Mammary epithelial cell (primary cell): ENCODE measurements at places on chromosomes 7 and 10.

DNA sequence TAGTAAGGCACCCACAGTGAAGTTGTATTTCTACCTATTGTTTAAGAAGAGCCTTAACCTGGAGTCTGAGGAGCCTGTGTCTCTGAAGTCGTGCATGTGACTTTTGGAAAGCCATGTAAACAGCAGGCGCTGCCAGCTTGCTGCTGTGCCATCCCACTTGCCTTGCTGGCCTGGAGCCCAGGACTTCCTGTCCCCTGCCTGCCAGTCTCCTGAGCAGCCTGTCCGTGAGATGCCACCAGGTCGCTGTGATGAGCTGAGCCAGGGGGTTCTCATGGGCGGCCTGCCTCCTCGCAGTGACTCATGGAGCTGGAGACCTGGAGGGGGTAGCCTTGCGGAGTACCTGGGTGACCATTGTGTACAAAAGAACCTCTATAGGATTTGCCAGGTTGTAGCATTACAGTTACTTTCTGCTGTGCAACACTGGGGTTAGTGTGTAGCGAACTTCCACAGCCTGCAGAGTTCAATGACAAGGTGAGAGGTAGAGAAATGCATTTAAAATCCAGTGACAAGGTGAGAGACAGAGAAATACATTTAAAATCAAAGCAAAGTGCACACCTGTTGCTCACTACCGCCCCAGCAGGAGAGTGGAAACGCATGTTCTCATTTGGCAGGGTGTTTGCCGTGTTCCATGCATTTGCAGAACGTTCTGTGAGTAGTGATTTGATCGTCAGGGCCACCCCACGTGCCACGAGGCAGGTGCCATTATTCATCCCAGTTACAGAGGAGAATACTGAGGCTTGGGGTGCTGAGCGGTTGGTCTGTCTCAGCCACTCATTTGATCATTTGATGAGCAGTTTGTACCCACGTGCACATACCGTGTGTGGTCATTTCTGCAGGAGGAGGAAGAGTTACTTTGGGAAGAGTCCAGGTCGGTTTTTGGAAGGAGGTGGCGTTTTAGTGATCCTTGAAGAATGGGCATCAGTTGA lies 36.6 kb upstream of the BHLHA15 start:
- DNase-seq, result no peak

DNA sequence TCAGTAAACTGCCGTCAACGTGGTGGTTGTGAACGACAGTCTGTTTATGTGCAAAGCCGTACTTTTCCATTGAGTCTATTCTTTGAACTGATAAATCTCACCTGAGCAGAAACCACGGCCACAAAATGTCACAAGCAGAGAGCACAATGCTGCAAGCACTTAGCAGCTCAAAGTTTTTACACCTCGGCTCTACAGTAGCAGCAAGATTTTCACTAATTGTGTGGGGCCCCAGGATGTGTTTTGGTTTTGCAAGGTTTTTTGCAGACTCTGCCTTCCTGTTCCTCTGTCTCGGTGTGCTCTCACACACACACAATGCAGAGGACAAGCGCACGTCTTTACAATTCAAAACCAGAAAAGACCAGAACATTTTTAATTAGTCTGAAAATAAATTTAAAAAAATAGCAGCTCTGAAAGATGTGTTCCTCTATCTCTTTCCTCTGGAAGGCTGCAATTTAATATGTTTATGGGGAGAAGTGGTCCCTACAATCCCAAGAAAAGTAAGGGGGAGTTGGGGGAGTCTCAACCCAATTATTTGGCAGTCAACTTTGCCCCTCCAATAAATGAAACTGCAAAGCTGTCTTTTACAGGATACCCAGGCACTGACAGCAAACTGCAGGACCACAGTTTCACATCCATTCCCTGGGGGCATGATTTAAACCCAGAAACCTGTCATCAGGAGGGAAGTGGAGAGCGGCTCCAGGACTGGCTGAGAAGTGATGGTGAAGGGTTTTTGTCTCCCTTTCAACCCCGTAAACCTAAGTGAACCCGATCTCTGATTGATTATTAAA lies 73.8 kb upstream of the SFMBT2 start:
- no peak for DNase-seq

DNA sequence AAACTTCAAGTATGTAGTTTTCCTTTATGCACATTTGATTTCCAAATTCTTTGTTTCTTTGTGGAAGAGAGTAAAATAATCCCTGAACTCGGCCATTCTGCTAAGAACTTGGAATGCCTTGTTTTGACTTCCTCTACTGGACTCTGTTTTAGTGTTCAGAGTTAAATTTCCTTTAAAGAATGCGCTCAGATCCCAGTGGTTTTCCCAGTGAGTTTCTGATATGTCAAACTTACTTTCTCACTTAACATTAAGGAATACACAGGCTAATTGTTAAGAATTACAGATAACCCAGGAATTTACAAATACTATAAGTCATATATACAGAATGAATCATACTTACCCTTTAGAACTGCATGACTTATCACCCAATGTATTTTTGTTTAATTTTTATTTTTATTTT lies 1067.6 kb upstream of the CELF2 start:
- DNase-seq, result no peak

DNA sequence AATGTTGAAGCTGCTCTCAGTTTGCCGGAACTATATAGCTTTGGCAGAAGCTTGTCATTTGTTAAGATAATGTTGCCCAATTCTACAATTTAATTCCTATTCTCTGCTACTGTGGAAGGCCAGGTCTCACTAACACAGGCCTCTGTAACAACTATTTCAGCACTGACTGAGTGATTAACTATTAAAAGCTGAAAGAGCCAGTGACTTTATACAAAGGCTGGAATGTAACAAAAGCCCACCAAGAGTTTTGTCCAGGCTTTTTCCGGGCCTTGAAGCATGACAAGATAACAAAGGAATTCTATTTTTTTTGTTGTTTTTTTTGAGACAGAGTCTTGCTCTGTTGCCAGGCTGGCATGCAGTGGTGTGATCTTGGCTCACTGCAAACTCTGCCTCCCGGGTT lies 795.6 kb downstream of the PHTF2 start:
- DNase-seq, result no peak

GRCh38 chr10:97196223-97197029 lies 10.7 kb upstream of the SLIT1 start:
- DNase-seq, result peak; percentile 23

DNA sequence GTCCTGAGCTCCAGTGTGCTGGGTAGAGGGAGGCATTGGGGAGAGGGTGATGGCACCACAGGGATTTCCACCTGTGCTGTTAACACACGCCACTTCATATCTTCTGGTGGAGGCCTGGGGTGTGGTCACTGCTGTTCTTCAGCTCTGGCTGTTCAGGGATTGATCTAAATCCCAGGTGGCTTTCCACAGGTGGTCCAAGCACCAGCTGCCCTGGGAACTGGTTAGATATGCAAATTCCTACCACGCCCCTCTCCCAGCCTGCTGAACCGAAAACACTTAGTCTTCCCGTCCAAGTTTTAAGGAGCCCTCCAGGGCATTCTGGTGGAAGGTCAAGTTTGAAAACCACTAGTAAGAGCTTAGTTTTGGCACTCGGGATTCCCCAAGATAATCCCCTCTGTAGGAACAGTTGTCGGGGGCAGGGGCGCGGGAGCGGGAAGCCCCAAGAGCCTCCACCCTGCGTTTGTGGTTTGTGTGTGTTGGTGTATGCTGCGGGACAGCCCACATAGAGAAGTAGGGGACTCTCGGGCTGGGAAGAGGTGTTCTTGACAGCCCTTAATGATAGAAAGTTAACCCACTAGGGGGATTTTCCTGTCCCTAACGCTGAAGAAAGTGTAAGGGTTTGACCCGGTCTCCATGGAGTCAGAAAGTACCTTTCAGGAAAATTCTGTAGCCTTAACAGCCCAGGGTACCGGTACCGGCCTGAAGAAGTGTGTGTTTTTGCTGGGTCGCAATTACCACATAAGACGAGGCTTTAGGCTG lies 5.1 kb downstream of the DEPP1 start:
- no peak for DNase-seq

GRCh38 chr7:229184-229964 lies 37.0 kb downstream of the FAM20C start:
- DNase-seq, result no peak

GRCh38 chr7:75850235-75850634 lies 28.6 kb upstream of the RHBDD2 start:
- no peak for DNase-seq

- no peak for DNase-seq
These were observed 39.0 kb downstream of the UNCX start for GRCh38 chr7:1271656-1272055.
